Stimulated activated CD4-positive, alpha-beta T cell treated with anti-CD3 and anti-CD28 coated beads, Interleukin-1b, Interleukin-23, amount 100 ng/mL, for 1 hour (primary cell): ENCODE measurements at places on chromosomes 2 and 18.

- DNase-seq: no peak
Observed at GRCh38 chr18:37298816-37299215, 266.8 kb downstream of the CELF4 start.

DNA sequence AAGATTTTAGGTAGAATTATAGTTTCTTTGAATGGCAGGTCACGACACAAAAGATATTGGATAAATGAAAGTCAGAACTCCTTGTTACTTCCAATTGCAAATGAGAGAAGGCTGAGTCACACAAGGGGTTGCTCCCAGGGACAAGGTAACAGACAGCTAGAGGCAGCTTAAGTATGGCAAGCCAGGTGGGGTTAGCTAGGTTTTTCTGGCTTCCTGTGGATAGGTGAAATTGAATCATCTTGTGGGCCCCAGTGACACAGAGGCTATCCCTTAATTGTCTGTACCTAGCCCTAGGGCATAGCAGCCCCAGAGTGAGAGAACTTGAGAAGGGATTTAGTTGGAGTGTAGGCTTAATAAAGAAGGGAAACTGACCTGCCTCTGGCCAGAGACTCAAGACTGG, 407.7 kb upstream of the SLC8A1 start:
- DNase-seq: no peak

GRCh38 chr2:135056790-135057189, 4.7 kb downstream of the RAB3GAP1 start:
- no peak for DNase-seq

DNA sequence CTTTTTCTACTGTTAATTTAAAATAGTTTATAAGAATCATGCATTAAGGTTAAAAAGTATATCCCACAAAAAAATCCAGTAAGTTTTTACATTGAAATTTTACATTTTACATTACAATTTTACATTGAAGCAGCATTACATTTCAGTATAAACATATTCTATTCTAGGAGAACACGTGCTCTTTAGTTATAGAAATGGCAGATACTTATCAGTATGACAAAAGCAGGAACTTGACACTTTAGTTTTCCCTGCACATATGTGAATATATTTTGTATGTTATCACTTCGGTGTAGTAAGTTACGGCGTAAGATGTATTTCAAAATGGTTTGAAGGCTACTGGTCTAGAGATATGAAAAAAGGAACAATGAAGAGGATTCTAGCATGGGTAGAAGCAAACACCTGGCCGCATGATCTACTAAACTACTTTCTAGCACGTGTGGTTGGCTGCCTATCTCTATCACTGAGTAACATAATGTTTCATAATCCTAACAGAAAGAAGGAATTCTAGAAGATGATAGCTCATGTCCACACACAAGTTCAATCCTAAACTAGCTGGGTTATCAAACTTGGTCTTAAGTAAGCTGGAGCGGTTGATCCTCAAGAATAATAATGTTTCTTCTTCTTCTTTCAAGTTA, 5.4 kb downstream of the IMMT start:
- DNase-seq: no peak

- no peak for DNase-seq
Observed at GRCh38 chr2:101706819-101707177, 9.3 kb downstream of the MAP4K4 start.

- no peak for DNase-seq
Observed at GRCh38 chr2:236479814-236480213, 89.8 kb upstream of the ACKR3 start.

DNA sequence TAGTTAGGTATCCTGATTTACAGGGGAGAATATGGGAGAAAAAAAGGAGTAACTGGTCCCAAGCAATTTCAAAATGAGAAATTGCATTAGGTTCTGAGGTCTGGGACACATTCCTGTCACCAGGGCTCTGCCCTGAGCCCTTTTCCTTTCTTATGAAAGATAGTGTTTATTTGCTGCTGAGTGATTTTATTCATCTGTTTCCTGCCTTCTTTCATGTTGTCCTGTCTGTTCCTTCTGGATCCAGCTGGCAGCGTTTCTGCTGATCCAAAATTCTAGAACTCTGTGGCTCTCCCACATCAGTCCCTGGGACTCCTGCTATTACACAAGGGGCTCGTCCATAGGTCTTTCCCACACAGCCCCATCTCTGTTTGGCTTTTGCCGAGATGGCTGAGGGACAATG, 519.1 kb upstream of the SALL3 start:
- no peak for DNase-seq
